Calu3 (cell line): ENCODE measurements at places on chromosomes 13 and 19.

DNA sequence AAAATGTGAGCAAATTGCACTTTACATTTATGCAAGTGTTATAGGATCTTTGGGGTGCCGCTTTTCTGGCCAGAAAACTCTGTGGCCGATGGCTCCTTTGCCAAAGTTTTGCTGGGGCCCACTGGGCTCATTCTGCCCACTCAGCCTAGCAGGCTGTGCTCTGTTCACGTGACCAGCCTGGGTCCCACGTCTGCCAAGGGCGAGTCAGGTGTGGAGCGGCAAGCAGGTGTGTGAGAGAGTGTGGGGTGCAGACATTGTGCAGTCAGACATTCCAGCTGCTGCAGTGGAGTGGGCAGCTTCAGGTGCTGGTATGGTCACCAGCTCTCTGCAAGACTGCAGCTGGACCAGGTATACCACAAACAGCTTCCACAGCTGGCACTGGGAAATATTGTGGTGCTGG is 2305.7 kb downstream of the PCDH9 start:
- DNase-seq: no peak
- no peaks in the 10 kb centered on the region for H3K4me1 ChIP-seq
- H3K4me3 ChIP-seq: no peak overlapping the region

DNA sequence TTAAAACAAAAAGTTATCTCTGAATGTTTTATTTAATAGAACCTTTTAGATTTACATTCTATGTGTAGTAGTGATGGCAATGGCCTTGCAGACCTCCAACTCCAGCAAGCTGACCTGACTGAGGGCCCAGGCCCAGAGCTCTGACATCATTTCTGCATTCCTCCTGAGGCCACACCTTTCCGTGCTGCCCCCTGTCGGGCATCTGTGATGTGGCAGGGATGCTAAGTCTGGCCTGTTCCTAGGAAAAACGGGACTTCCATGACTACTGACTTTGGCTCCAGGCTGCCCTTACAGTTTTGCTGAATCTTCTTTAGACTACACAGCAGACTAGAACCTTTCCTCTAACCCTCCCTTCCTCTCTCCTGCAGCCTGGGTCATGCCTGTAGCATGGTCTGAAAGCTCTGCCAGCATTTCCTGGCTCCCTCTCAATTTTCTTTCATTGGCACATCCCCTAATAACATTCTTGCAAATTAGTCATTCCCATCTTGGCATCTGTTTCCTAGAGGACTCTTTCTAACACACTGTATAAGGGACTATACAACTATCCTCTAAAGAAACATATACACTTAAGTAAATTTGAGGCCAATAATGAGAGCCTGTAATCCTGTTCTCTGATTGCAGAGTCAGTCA is 249.1 kb downstream of the GPC5 start:
- H3K4me1 ChIP-seq: no peaks in the 10 kb centered on the region
- H3K36me3 ChIP-seq: no peaks in the 10 kb centered on the region
- H3K27ac ChIP-seq: no peak overlapping the region
- no peaks in the 10 kb centered on the region for H3K27me3 ChIP-seq
- H3K4me3 ChIP-seq: no peak overlapping the region

- H3K4me1 ChIP-seq: peaks cover 45% of the 10 kb centered on the region
- H3K27me3 ChIP-seq: no peaks in the 10 kb centered on the region
- H3K36me3 ChIP-seq: peaks cover 77% of the 10 kb centered on the region
Observed at GRCh38 chr19:1264801-1265614, 4.1 kb upstream of the CIRBP start.

DNA sequence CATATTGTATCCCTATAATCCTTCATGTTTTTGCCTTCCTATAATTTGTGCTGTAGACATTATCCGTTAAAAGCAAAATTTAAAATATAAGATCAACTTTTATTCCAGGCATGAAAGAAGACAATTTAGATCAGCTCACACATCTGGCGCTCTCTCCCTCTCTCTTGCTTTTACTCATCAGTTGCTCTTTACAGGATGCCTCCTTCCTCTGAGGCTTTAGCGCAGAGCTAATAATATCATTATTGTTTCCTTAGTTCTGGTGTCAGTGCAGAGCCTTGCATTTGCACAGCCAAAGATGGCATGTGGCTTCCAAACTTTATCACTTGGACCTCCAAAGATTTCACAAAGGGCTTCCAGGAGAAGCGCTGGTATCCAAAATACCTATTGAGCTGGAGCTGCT is 295.1 kb downstream of the FGF9 start:
- no peak overlapping the region for H3K27ac ChIP-seq
- DNase-seq: no peak
- H3K4me3 ChIP-seq: no peak overlapping the region
- H3K36me3 ChIP-seq: no peaks in the 10 kb centered on the region

GRCh38 chr13:42971691-42972347 is 20.2 kb downstream of the EPSTI1 start:
- no peak overlapping the region for H3K4me3 ChIP-seq
- H3K27me3 ChIP-seq: no peaks in the 10 kb centered on the region
- no peak for DNase-seq
- peaks cover 10% of the 10 kb centered on the region for H3K36me3 ChIP-seq
- H3K27ac ChIP-seq: no peak overlapping the region
- H3K4me1 ChIP-seq: peaks cover 33% of the 10 kb centered on the region

DNA sequence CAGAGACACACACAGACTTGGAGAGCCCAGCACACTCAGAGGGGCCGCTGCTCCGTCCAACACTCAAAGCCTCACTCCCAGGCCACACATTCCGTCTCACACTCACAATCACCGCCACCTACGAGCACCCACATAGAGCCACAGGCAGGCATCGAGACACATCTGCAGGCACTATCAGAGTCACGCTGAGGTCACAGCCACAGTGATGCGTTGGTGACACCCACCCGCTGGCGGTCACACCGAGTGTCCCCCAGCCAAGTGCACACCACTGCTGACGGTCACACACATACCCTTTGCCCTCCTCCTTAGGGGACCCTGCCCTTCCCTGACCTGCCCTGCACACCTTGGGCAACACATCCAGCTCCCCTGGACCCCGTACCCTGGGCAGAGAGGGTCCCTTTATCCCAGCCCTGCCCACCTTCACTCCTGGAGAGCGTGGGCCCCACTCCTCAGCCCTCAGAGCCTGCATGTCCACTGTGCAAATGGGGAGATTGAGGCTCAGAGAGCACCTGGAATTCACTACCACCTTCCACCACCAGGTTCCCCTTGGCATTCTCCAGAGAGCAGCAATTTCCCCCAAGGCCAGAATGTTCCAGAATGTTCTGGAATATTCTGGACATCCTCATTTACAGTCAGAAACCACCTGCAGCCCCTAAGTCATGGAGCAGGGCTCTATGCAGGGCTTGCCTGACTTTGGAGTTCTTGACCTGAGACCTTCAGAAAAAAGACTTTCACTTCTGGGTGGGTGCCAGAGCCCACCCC is 5.4 kb downstream of the FUT5 start:
- H3K4me3 ChIP-seq: no peak overlapping the region
- peaks cover 4% of the 10 kb centered on the region for H3K36me3 ChIP-seq
- no peaks in the 10 kb centered on the region for H3K4me1 ChIP-seq
- H3K27me3 ChIP-seq: peaks cover 7% of the 10 kb centered on the region

GRCh38 chr19:9823816-9824215 is 3.9 kb upstream of the UBL5 start:
- H3K36me3 ChIP-seq: peaks cover 31% of the 10 kb centered on the region
- H3K27ac ChIP-seq: no peak overlapping the region
- H3K4me1 ChIP-seq: peaks cover 9% of the 10 kb centered on the region
- no peak for DNase-seq

- no peak overlapping the region for H3K27ac ChIP-seq
- no peak overlapping the region for H3K4me3 ChIP-seq
- peaks cover 39% of the 10 kb centered on the region for H3K27me3 ChIP-seq
- no peak for DNase-seq
- no peaks in the 10 kb centered on the region for H3K4me1 ChIP-seq
Observed at GRCh38 chr19:5503598-5503997, 48.4 kb downstream of the ZNRF4 start.

GRCh38 chr19:4988770-4989251 is 19.9 kb downstream of the KDM4B start:
- no peaks in the 10 kb centered on the region for H3K36me3 ChIP-seq
- no peak for DNase-seq
- no peak overlapping the region for H3K4me3 ChIP-seq
- H3K27ac ChIP-seq: no peak overlapping the region
- no peaks in the 10 kb centered on the region for H3K27me3 ChIP-seq
- no peaks in the 10 kb centered on the region for H3K4me1 ChIP-seq

DNA sequence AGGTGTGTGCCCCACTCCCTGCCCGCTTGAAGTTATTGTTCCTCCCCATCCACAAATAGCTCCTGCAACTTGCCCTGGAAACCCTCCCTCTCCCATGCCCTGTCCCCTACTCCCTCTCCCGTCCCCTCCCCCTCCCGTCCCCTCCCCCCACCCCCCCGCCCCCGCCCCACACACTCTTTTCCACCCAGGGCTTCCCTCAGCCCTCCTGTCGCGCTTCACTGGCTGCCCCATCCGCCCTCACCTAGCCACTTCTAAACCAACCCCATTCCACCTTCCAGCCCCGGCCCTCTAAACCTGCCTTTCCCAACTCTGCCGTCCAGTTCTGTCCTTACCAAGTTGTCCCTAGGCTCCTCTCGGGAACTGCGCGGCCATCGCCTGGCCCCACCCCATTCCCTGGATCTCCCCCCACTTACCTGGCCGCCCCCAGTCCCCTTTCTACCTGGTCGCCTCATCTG is 993 bp downstream of the RGL3 start:
- H3K36me3 ChIP-seq: peaks cover 31% of the 10 kb centered on the region
- H3K27me3 ChIP-seq: peaks cover 6% of the 10 kb centered on the region
- H3K27ac ChIP-seq: no peak overlapping the region
- peak overlapping the region; percentile 83 for H3K4me3 ChIP-seq
- peaks cover 3% of the 10 kb centered on the region for H3K4me1 ChIP-seq
- no peak for DNase-seq
